Activated gamma-delta T cell treated with anti-CD3 and anti-CD28 coated beads, Interleukin-2, amount 50 U/mL, for 16 hours (primary cell): ENCODE measurements at places on chromosomes 7 and 10.

- DNase-seq = no peak
Measured at GRCh38 chr7:120273476-120273975, 551 bp downstream of the KCND2 start.

DNA sequence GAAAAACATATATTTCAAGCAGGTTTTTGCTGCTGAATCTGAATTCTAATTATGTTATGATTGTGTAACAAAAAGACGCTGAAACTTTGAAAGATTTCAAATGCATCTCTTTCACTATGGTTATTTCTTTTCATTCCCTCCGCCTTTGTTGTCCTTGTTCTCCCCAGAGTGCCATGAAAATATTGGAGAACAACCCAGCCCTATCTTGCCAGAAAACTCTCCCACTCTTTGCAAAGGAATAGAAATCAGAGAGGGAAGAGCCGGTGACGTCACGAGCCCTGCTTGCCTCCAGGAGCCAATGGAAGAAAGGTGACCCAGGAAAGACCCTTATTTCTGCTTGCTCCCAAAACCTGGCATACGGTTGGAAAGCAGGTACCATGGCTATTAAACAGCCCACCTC, 3.4 kb downstream of the GFRA1 start:
- no peak for DNase-seq

GRCh38 chr7:27705200-27705594, 34.8 kb upstream of the TAX1BP1 start:
- DNase-seq = no peak

DNA sequence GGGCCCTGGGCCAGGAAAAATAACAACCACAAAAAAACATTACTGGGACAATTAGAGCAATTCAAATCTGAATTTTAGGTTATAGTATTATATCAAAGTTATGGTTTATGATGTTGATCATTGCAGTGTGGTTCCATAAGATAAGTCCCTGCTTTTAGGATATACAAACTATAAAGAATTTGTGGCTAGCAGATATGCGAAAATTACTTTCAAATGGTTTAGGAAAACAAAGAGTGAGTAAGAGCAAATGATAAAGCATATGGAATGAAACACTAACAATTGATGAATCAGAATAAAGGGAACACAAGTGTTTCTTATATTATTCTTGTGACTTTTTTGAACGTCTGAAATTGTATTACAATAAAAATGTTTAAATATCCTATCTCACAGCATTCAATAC, 64.4 kb upstream of the HECTD2 start:
- no peak for DNase-seq

GRCh38 chr10:15433850-15434537, 62.9 kb upstream of the FAM171A1 start:
- DNase-seq = no peak

DNA sequence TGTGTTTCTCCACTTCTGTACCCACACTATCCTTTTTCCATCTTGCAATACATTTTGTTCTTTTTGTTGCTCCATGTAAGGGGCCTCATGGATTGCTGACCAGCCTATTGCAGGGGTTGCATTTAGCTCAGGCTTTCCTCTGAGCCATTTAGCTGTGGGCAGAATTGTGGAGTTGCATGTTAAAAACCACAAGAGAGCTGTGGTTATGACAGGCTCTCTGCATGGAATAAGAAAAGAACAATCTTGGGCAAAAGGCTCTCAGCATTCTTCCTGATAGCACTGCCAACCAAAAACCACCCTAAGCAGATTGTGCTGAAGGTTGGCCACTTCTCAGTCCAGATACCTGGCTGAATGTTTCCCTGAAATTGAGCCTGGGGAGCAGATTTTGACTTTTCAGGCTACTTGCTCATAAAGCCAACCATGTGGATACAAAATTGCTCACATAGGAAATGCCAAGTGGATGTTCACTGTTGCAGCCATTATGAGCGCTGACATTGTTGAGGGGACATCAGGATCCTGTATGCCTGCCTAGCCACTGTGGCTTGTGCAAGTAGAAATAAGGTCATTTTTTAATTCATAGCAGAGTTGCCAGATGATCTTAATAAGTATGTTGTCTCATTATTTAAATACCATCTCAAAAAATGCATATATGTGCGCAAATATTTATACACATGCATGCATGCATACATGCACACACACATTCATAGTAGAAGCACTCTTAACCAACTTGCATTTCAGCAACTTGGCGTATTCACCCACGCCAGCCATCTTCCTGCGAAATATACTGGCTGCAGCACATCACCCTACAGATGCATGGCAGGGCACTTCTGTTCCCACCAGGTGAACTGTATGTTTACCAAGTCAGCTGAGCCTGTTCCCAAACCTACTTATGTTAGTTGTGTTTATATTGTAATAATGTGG, 695.4 kb downstream of the LRMDA start:
- no peak for DNase-seq

GRCh38 chr10:98339799-98340198, 71.8 kb upstream of the LOXL4 start:
- no peak for DNase-seq

DNA sequence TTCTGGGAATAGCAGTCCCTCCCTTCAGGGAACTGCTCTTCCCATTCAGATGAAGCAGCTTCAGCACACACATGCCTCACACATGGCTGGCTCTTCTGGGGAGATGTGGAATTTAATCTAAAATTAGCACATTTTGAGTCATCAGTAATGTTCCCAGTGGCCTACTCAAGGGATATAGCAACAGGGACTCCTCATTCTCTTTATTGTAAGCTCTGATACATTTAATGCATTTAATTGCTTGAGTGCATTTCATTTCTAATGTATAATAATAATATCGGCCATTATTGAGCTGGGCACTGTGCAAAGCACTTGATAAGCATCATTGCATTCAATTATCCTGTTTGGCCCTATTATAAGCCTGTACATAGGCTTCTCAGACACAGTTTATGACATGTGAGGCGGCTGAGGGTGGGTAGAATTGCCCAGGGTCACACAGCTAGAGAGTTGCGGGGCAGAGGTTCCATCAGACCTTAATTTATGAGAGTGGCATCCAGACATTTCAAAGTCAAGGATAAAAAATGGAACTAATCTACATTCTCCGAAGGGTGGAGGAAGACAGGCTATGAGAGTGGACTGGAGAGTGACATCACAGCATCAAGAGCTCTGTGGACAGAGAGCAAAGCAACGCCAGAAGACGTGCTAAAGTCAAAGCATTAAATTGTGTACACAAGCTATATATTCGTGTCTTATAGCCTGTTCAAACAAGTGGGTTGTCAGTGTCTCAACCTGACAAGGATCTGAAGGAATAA, 76.8 kb downstream of the LANCL2 start:
- DNase-seq = no peak

- no peak for DNase-seq
Measured at GRCh38 chr7:2197436-2198155, 35.1 kb downstream of the MAD1L1 start.

- DNase-seq = no peak
Measured at GRCh38 chr10:37067576-37067975, 57.8 kb upstream of the ANKRD30A start.

DNA sequence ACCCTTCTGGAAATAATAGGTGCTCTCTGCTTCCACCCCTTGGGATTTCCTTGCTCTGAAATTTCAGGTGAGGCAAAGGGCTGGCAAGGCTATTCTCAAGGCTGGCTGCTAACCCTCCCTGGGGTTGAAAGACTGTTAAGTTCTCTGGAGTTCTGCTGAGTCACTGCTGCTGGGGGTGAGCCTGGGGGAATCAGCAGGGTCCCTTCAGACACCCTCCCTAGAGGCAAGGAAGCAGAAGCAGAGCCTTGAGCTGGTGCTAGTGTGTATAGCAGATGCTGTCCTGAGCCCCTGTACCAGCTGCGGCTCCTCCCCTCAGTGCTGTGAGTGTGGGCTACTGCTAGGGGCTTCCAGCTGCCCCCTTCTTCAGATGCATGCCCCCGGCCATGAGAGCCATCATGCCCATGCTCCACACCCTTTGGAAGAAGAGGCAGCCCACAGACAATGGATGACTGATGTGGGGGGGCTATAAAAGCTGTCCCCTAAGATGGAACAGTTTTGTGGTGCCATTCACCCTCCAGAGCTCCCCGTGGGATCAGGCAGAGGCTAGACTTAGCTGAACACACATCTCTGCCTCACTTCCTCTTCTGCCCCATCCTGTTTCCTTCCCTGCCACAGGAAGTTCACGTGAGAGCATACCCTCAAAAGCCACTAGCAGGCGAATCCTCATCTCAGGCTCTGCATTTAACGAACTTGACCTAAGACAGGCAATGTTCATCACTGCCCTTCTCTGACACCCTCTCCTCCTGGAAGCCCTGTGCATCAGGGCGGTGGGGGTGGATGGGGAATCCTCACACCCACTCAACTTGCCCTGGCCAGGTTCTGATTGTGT, 91.8 kb downstream of the SH3PXD2A start:
- no peak for DNase-seq

DNA sequence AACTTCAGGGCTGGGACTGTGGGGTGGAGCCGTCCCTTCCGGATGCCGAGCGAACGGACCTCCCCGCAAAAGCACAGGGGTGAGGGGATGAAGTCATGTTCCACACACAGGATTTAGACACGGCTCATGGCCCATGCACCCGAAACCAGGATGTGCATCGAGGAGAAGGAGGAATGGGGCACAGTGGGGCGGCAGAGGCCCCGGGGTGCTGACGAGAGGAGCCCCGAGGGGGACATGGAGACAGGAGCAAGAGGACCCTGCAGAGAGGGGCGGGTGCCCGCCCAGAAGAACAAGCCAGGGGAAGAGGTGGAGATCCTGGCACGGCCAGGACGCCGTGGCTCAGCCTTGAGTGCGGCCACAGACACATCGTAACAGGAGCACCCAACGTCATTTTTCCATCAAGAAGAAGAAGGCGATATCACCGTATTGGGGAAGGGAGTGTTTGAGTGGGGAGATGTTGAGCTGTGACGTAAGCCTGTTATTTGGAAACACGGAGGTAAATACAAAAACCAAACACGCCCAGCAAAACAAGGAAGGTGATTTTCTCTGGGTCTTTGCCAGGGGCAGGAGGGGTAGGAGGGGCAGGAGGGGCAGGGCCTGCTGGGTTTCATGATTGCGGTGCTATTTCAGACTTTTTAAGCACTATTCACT, 25.3 kb upstream of the FOXL3 start:
- DNase-seq = no peak

GRCh38 chr7:128737867-128738385, 1.2 kb upstream of the CALU start:
- DNase-seq = no peak

GRCh38 chr7:68697796-68698280, 900.4 kb upstream of the AUTS2 start:
- no peak for DNase-seq

GRCh38 chr10:119299531-119299930, 92.2 kb downstream of the GRK5 start:
- DNase-seq = no peak

DNA sequence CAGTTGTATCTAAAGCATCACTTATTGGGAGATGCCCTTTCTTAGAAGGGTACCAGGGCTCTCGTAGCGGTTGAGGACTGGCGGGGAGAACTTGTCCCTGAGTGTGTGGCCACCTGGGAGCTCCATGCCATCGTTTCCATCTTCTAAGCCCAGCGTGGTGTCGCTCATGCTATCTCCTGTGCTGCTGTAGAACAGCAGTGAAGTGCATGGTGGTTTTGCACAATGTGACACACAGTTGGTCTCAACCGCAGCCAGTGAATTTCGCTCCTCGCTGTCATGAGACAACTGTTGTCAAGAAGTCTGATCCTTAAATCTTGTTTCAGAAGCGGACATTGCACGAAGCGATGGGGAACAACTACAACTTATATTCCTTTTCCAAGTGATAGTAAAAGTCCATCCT, 283.4 kb downstream of the GRID1 start:
- no peak for DNase-seq

DNA sequence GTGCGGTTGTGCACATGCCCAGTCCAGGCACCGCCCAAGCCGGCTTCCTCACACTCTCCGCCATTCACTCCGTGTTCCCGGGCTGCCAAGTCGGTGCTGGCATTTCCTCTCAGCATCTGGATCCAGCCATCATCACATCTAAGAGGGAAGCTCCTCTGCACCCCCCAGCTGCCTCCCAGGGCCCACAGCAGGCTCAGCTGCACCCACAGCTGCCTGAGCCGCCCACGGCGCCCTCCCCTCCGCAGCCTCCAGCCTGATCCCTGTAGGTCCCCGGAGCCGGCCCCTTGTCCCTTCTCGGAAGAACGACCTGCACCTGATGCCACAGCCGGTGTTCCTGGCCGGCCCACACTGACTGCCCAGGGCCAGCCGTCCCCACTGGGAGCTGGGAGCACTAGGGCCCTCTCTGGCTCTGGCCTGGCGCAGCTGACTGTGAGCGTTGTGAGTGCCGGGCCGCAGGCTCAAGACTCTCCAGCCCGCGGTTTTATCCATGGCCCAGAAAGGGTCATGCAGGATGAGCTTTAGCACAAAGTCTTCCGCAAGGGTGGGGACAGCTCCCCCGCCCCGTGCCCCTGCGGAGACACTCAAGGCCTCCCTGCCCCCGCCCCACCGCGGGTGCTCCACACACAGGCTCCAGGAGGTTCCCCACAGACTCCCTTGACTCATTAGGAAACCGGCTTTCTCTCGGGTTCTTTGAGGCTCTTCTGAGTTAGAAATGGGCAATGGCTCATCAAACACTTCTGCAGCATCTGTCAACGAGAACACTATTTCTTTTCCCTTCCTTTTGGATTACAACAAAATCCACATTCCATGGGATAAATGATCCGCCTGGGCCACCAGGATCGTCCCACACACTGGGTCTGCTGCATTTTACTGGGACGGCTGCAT, 31.2 kb downstream of the CFAP46 start:
- DNase-seq = no peak

GRCh38 chr7:155258226-155258560, 39.5 kb upstream of the INSIG1 start:
- no peak for DNase-seq

- DNase-seq = no peak
Measured at GRCh38 chr7:75650681-75651080, 88.1 kb downstream of the HIP1 start.

DNA sequence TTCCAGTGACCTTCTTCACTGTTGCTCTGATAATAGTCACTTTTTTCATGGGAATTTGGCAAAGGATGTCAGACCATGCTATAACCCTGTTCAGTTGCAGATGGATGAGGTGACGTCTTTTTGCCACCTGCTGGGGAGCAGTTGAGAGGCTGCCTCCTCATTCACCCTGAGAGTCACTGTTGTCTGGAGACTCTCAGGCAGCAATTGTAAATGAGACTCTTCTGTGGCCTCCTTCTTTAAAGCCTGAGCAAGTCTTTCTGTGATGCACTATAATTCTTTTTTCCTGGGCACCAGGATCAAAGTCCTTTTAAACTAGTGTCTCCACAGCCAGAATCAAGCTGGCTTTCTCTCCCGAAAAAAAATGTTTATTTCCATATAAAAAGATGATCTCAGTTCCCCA, 345.1 kb downstream of the ARL4A start:
- DNase-seq = no peak
